ENCODE measurements at places on chromosomes 7 and 10.

GRCh38 chr7:117673367-117673766 is 193.5 kb downstream of the CFTR start:
- DNase-seq: no peak

GRCh38 chr10:129361676-129362376 is 105.2 kb upstream of the MGMT start:
- no peak for DNase-seq

DNA sequence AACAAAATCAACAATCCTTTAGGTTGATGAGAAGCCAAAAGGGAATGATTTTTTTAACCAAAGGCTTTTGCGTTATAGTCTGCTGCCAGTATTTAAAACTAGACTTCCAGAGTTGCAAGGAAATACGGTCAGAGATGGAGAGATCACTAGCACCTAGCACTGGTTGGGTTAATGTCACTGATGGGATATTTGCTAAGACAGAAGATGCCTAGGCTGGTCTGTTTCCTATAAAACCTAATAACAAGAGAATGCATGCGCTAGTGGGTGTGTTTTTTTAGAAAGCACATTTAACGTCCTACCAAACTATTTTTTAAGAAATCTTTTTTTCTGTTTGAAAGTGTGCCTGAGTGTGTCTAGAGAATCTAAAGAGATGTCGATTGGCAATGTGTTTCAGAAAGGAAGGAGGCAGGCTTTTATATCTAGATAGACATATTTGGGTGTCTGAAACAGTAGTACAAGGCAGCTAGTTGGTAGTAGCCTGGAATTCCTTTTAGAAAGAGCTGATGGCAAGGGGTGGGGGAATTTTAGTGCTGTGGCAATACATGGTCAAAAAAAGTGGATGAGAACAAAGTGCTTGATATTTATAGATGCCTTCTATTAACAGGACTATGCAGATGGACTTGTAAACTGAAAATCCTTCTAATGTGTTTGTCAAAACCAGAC is 863 bp downstream of the CALD1 start:
- DNase-seq: no peak

GRCh38 chr7:47196106-47196645 is 385.7 kb downstream of the TNS3 start:
- no peak for DNase-seq

GRCh38 chr10:60456053-60456452 is 66.4 kb upstream of the ANK3 start:
- no peak for DNase-seq

DNA sequence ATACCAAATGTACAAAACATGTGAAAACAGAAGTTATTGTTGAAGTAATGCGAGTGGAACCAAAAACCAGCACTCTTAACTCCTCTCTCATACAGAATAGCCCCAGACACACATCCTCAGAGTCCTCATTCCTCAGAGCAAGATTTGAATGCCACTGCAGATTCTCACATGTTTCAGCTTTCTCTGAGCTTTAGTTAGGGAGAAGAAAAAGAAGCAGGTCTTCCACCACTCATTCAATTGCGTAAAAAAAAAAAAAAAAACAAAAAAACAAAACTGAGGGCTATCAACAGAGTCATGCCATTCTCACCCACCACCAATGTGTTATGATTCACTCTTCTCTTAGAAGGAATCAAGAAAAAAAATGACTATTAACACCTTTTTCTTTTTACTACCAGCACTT is 287.7 kb downstream of the IPMK start:
- DNase-seq: no peak

- no peak for DNase-seq
These were observed 16.7 kb upstream of the C10orf71 start for GRCh38 chr10:49282306-49282705.

DNA sequence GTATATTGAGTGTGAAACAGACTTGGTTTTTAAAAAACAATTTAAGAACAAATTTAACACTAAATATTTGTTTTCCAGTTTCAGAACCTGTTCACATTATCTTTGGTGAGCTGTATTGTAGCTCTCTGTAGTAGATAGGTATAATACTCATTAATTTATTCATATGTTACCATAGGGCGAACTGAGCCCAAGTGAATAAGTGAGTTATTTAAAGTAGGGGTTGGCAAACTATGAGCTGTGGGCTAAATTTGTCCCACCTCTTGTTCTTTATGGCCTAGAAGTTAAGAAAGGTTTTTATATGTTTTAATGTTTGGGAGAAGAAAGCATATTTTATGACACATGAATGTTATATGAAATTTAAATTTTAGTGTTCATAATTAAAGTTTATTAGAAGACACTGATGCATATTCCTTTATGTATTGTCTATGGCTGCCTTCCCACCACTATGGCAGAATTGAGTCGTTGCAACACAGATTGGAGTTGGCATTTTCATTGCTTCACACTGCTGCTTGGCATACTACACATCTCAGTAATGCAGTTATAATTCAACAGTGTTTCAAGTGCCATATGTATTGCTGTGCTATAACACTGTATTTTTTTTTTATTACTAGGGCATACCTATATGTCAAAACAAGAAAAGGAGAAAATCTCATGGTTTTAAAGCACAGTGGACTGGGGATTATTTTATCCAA is 146.5 kb downstream of the ADK start:
- no peak for DNase-seq

- no peak for DNase-seq
These were observed at the start of gene NACAD for GRCh38 chr7:45088821-45089340. Gene NACAD (minus strand): TSS chr7:45088969. CDS start chr7:45088894, 75 bp downstream.

- DNase-seq: no peak
These were observed 163.3 kb downstream of the GRID1 start for GRCh38 chr10:86203162-86203905.
